ENCODE measurements at places on chromosomes 6 and 20. TPM values are rescaled to one million over a fixed set of nuclear protein-coding genes. Genes with fewer than 3 reads are reported as not detected.

Gene NNAT
- total RNA-seq: 576 TPM

Gene NMBR
- 9.7 TPM for total RNA-seq

Gene TFAP2A
- total RNA-seq: 0.46 TPM

Gene TUBB1
- 0.92 TPM for total RNA-seq

Gene NKX2-2
- 3.5 TPM for total RNA-seq

Gene TCEA2
- total RNA-seq: 42.0 TPM

Gene TCP11
- 0.23 TPM for total RNA-seq

Gene PRKN
- total RNA-seq: 10.8 TPM

Gene XKR7
- 10.1 TPM for total RNA-seq

Gene VGLL2
- total RNA-seq: 0.46 TPM
